DMS 273 treated with DMSO at 0.1 percent for 48 hours (cell line): ENCODE measurements at places on chromosomes 11 and 22.

DNA sequence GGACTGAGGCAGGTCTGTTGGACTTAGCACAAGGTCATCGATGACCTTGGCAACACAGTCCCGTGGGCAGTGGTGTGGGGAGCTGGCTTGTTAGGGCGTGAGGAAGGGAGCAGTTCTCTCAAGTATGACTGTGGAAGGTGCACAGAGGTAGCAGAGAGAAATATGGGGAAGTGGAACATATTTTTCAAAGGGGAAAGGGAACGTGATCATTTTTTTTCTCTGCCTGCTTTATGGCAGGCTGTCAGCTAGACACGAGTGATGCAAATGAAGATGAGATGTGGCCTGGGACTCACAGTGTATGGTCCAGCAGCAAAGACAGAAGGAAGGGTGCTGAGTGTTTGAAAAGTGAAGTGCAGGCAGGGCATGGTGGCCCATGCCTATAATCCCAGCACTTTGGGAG, 30.6 kb downstream of the ADAMTS8 start:
- DNase-seq: no peak

DNA sequence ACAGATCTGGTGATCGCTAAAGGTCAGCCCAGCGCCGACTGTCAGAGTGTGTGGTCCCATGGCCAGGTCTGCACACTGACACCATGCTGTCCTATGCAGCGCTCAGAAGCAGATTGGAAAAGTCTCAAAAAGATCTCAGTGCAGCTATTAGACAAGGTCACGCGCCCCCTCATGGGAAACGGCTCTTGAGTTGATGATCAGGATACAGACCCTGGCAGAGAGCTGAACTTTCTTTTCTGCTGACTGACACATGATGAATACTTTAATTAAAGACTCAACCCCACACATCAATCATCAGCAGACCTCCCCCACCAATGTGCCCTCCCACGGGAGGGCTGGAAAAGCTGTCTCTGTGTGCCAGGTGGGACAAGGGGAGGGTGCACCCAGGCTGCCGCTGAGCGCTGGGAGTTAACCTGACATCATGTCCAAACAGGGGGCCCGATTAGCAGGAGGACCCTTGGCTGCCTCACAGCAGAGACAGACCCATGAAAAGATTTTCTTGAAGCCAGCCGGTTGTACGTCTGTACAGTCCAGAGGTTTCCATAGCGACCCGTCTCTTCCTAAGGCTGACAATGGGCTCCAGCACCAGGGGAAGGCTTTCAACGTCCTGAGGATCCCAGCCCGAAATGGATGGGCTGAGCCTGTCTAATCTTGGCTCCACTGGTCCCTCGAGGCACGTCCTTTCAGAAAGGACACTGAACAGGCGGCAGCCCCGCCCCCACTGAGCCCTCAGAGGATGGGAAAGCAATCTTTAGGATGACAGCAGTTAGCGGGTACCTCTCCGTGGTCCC, 26.9 kb downstream of the RASD2 start:
- no peak for DNase-seq

GRCh38 chr22:33221568-33221967, 163.4 kb upstream of the SYN3 start:
- DNase-seq: no peak

DNA sequence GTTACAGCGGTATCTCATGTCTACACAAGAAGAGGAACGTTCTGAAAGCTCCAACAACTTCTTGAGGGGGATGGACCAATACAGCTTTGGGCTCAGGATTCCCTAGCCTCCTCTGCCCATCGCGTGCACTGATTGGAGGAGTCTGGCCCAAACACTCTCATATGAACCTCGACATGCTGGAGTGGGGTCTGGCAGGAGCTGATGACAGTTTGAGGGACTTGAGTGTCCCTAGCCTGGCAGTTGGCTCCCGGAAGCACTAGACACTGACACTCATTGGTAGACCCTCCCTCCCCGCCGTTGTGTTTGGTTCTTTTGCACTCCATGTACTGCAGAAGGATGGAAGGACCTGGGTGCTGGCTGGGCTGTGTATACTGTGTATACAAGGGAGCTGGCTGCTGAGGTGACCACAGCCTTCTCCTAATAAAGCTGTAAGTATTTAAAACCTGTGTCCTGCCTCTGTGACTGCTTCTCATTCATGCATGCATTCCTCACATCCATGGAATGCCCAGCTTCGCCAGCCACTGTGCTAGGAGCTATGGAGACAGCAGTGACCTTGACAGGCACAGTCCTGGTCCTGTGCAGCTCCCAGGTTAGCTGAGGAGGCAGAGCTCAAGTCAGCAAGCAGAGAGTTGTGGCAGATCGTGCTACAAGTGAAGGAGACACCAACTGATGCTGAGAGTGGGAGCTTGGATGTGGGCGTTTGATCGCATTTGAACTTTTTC, 27.9 kb downstream of the ADAMTS15 start:
- DNase-seq: no peak

- no peak for DNase-seq
Measured at GRCh38 chr11:128725630-128726319, 31.9 kb downstream of the FLI1 start.

DNA sequence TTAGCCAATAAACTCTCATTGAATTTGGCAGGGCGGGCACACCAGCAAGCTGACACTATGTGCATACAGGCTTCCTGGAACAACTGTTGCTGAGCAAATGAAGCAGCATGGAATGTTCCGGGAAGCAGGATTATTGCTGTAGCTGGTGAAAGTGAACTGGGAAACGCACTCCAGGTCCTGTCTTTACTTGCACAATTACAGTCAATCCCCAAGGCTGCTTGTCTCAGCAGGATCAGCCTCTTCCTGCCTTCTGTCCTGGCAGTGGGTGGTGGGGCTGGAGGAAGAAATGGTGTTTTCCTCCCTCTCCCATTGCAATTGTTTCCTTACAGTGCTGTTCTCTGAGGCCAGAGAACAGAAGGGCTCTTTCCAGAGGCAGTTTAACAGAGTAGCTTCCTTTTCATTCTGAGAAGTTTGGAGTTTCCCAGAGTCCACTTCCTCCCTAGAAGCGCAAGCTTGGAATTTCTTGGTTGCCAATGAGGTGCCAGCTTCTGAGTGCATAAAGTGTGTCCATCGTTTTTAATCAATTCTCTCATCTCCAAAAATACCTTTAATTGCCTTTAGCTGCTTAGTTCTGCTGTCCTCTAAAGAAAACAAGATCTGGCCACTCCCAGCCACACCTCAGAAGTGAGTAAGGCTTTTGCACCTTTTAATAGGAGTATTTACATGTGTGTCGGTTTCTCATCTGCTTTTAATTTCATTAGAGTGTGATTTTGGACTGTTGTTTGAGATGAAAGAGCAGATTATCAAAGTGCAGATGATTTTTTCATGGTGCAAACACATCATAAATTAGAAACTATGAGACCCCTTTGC, 19.9 kb downstream of the CD44 start:
- DNase-seq: peak; percentile 36

- no peak for DNase-seq
Measured at GRCh38 chr11:26087120-26087935, 244.6 kb upstream of the ANO3 start.

- DNase-seq: peak; percentile 22
Measured at GRCh38 chr11:31499576-31500178, 9.7 kb downstream of the IMMP1L start.

GRCh38 chr11:6682591-6682935, 577 bp downstream of the MRPL17 start:
- no peak for DNase-seq

- DNase-seq: no peak
Measured at GRCh38 chr11:117658809-117659208, 138.2 kb downstream of the DSCAML1 start.

DNA sequence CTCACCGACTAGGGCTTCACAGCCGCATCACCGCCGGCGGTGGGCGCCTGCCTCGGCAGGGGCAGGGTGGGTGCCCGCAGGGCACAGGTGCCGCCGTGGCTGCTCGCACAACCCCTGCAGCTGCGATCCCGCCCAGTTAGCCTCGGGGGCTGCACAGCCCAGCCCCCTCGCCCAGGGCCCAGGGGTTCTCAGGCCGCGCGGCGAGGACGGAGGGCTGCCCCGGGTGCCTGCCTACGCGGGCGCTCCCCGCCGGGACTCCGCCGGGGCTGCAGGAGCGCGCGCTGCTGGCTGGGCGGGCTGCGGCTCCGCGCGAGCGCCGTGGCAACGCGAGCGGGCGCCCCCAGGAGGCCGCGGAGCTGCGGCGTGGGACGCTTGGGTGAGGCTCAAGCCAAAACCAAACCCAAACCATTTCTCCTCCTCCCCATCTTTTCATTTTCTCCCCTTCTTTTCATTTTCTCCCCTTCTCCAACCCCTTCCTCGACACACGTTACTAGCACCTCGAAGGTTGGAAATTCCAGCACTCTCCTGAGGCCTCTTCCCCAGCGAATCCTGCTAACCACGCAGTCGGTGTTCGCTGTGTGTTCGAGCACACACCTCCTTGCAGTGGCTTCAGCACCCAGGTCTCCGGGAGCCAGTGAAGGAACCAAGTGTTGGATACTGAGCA, at the start of gene MICAL3:
Gene MICAL3 (minus strand): TSS at position 286 of the 664 bp plus-strand sequence. CDS start 117,749 bp downstream, outside the sequence.
- no peak for DNase-seq

GRCh38 chr22:30159561-30160353, 79.5 kb downstream of the HORMAD2 start:
- DNase-seq: no peak

DNA sequence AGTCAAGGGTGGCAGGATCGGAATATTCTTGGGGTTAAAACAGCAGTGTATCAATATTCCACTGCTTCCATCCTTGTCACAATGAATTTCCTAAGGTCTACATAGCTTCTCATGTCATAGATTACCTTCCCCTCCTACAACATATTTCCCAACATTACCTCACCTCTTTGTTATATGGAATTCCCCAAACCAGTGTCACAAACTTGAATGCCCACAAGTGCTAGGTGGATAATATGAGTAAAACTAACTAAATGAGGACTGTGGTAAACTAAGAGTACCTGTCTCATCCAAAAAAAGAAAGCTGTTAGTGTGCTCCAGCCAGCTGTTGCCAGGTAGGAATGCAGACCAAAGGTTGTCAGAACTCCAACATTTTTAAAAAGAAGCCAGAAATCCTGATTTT, 17.0 kb upstream of the NUCB2 start:
- no peak for DNase-seq

DNA sequence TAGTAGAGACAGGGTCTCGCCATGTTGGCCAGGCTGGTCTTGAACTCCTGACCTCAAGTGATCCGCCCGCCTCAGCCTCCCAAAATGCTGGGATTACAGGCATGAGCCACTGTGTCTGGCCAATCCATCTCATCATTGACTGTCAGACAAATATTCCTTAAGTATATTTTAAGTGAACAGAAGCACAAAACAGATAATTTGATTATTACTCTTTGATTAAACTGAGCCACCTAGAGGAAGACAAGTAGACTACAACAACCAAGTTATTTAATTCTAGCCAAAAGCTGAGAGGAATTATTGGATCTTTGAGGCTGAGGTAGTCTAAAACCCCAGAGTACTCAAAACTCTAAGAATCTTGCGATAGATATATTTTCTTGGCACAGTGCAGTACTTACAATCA, 1.2 kb downstream of the ACRV1 start:
- DNase-seq: no peak

DNA sequence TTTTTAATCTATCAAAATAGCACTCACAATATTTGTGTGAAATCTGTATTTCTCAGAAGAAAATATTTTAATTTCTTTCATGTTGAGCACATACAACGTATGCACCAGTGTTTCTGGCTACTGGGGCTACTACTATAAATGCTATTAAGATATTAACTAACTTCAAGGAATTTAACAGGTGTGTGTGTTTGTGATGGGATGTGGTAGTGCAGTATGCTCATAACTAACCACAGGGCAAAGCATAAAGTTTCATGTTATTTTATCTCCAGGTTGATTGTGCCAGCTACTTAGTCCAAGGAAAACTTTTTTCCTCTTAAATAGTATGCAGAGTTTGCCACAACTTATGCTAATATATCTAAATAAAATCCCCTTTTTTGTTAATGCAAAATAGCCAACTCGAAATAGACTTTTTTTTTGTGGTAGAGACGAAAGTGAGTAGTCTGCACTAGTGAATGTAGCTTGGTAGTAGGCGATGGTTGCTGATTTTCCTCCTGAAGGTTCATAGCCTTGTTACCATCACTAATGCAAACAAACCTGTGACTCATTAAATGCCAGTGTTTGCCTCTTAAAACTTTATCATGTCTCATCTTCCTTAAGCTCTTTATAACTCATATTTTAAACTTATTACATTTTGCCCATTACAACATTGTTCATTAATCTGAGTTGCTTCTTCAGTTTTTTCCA, 565.5 kb upstream of the ANO3 start:
- no peak for DNase-seq

GRCh38 chr11:14026961-14027360, 64.4 kb downstream of the SPON1 start:
- DNase-seq: no peak

- DNase-seq: no peak
Measured at GRCh38 chr22:40597526-40598430, 38.7 kb downstream of the MRTFA start.

- no peak for DNase-seq
Measured at GRCh38 chr11:116864531-116864930, 27.1 kb upstream of the APOA1 start.

- no peak for DNase-seq
Measured at GRCh38 chr11:12840871-12841660, 166.8 kb downstream of the TEAD1 start.

GRCh38 chr11:46918083-46918787, at the start of gene LRP4:
Gene LRP4 (minus strand): TSS chr11:46918550. CDS start chr11:46918379, 171 bp downstream.
- DNase-seq: no peak

GRCh38 chr11:10823152-10823579, 14.4 kb upstream of the EIF4G2 start:
- DNase-seq: no peak
